ENCODE measurements at places on chromosomes 16 and 17.

DNA sequence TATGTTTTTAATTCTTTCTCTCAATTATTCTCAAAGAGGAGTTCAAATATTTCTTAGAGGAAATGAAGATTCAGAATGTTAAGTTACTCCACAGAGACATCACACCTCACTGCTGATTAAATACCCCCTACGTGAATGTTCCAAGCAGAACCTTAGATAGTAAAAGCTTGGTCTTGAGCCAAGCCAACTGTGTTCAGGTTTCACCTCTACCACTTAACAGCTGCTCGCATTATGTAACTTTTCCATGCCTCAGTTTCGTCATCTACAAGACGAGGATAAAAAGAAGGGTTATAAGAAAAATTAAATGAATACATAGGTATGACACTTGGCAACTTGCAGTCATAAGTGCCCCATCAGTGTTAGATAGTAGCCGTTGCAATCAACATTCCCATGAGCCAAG lies 356.2 kb downstream of the RBFOX1 start:
- DNase-seq = no peak

DNA sequence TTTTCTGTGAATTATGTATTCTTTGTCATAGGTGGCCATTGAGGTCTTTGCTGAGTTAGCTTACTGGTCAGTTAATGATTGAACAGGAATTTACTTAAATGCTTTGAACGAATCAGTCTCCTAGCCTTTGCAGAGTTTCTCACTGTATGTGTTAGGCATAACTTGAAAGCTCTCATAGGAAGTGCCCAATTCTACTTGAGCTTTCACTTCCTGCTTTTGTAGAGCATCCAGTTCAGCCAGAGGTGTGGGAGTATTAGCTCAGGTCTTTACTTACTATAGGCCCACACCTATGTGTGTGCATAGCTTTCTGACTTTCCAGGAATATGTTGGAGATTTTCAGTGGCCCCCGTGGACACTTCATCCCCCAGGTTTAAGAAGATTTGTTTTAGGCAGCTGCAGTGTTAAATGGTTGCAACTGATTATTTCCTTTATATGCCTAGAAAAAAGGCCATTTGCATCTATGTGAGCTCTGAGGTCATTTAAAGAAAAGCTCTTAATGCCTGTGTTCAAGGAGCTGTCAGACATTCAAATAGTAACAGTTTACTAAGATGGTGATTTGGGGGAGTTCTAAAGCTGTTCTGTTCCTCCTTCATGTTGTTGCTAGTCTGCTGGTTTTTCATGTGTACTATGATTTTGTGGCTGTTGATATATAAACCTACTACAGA lies 62.3 kb downstream of the PHKB start:
- DNase-seq = no peak

DNA sequence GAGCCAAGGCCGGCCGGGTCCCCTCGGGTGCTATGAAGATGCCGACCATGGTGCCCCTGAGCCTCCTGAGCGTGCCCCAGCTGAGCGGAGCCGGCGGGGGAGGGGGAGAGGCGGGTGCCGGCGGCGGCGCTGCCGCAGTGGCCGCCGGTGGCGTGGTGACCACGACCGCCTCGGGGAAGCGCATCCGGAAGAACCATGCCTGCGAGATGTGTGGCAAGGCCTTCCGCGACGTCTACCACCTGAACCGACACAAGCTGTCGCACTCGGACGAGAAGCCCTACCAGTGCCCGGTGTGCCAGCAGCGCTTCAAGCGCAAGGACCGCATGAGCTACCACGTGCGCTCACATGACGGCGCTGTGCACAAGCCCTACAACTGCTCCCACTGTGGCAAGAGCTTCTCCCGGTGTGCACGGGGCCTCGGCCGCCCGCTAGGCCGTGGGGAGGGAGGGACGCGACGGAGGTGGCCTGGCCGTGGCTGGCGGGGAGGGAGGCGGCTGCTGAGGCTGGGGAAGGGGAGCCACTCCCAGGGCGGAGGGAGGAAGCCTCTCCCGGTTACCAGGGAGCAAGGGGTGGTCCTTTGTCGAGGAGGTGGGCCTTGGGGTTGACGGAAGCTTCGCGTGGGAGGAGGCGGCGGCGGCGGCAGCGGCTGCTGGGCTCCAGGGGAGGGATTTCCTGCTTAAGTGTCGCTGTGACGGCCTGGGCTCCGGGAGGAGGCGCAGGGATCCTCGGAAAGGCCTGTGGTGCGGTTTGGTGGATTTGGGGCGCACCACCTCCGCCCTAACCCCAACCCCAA lies 1.3 kb downstream of the MAZ start:
- DNase-seq = peak; percentile 87

DNA sequence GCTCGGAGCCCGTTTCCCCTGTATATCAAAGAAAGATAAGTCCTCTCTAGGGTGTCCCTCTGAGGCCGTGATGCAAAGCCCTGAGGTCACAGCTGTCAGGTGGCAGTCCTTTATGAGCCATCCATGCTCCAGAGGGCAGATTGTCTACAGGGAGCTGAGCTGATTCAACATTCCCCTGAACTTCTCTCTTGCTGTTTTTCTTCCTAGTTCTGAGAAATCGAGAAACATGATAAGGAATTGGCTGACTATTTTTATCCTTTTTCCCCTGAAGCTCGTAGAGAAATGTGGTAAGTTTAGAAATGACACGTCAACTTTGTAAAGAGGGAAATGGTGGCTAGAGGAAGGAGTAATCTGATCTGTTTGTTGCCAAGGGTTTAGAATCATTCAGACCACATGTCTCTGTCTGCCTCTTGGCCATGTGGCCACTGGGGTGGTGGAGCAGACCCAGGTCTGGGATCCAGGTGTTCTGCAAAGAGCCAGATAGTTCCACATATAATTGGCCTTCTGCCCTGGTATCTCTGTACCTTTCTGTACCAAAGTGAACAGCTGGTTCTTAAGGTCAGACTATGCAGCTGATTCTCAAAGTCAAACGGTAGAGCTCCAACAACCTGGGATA lies 3.5 kb downstream of the CTNS start:
- no peak for DNase-seq

- DNase-seq = no peak
Observed at GRCh38 chr17:50348522-50349242, 2.8 kb downstream of the XYLT2 start.

GRCh38 chr17:66260688-66261087 lies 31.5 kb upstream of the APOH start:
- no peak for DNase-seq

GRCh38 chr17:81306491-81306890 lies 11.4 kb upstream of the SLC38A10 start:
- no peak for DNase-seq

- DNase-seq = no peak
Observed at GRCh38 chr16:52473096-52473495, 73.8 kb downstream of the TOX3 start.

DNA sequence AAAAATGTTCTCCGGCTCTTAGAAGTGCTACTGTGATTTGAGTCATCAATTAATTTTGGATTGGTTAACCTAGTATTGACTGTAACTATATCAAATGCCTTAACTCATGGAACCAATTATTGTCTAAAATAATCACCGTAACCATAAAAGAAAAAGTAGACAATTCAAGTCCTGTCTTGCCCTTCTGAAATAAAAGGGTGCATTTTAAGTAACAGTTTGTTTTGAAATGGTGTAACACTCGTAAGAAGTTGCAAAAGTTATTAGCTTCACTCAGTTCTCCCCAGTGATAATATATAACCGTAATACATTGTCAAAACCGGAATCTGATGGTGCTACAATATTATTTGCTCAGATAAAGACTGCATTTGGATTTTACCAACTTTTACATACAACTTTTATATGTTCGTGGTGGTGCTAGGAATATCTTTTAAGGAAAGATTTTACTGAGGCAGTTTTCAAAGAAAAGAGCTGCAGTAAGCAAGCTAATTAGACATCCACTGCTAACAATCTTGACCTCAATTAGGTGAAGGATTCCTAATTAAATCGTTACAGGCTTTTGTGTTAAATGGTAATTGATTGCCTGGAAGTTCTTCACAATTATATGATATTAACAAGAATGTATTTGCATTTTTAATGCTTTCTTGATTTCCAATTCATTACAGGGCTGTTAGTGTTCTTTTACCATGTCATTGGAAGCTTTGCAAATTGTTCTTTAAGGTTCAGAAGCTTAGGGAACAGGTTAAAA lies 413.1 kb upstream of the MON1B start:
- DNase-seq = no peak

DNA sequence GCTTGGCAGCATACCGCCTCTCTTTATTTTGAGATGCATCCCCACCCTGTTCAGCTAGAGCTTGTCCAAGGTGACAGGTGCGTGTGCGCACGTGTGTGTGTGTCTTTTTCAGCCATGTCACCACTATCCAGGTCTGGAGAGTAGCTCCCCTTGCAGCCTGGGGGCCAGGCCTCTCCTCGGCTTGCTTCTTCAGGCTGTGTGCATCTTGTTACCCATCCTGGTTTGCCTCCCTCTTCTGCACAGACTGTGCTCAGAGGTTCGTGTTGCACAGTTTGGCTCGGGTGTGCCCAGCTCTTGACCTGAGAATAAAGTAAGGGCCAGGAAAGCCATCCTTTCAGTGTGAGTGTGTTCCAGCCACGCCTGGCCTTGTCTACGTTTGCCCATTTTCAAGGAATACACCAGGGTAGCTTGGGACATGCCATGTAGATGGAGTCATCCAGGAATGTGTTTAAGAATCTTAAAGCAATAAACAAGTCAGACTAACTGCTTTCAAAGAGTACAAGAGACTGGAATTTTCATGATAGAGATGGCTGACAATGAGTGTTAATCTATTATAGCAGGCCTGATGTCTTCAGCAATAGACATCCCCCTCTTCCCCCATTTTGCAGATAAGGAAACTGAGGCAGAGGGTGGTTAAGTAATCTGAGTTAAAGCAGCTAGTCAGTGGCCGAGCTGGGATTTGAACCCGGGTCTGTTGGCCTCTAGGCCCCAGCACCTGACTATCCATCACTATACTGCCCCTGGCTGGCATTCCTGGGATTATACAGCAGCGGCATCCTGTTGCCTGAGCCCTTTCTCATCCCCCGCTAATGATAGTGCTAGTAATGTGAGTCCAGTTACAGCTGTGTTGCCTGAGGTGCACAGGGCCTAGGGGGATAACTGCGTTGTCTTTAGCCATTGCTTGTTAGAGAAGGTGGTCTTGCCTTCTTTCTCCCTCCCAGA lies 77.9 kb downstream of the KSR1 start:
- no peak for DNase-seq

GRCh38 chr17:19549746-19550623 lies 16.3 kb downstream of the SLC47A1 start:
- no peak for DNase-seq

DNA sequence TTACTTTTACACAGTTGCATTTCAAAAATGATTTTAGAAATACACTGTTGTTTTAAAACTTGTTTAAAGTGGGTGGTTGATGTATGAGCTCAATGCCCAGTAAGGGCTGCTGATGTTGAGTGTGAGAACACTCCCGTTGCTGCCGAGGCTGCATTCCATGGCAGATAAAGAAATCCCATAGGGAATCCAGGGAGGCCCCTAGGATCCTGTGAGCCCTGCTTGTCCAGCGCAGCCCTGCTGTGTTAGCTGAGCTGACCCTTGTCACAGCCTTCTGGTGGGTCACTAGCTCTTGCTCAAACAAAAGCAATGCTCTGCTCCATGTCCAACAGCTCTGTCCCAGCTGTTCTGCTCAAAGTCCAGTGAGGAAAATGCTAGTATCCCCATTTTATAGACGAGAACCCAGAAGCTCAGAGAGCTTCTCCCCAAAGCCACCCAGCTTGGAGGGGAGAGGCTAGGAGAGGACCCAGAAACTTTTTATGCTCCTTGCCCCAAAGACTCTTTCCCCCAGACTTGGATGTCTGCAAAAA lies 18.6 kb upstream of the COL1A1 start:
- DNase-seq = no peak

- no peak for DNase-seq
Observed at GRCh38 chr17:48520631-48521079, 10.2 kb downstream of the HOXB1 start.

DNA sequence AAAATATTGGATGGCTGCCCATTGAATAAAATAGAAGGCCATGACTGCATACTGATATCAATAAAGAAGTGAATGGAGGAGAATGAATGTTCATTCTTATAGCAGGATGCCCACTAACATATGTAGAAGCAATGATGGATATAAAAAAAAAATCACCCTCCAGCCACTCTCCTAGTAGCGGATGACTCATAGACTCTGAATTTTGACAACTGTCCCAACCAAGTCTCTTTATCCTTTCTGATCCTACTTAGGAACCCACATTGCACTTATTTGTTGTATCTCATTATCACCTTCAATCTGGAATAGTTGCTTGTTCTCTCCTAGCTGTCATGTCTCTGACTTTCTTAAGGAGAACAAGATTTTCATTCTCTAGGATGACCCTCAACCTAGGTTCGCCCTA lies 429.9 kb downstream of the HS3ST3B1 start:
- DNase-seq = no peak

DNA sequence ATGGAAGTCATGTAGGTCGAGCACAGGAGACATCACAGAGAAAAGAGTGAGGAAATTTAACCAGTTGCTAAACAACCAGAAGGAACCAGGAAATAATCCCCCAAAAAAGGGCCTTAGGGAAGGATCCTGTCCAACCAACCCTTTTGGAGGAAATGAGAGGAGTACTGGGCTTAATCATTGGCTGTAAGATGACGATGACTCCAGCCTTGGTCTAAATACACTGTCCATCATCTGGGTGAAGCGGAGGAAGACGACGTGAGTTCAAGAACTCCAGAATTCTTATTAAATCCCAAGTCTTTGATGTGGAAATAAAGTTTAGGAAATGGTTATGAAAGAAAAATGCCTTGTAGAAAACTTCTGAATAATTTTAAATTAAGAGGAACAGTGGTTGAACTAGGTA lies 11.5 kb upstream of the ALOX15 start:
- no peak for DNase-seq

DNA sequence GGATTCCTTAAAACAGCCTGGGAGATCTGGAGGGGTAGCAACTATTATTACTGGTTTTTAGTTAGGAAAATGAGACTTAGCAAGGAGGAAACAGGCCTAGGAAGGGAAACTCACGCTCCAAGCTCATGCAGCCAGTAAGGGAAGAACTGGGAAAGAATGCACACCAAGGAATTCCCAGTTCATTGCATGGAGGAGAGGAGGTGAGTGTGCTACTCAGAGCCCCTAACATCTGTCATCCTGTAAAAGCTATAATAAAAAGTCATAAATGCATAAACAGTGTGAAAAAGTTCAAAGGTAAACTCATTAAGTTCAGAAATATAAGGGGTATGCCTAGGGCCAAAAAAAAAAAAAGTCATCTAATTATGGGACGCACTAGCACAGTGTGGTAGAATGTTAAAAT lies 25.9 kb downstream of the TMEM98 start:
- DNase-seq = no peak

DNA sequence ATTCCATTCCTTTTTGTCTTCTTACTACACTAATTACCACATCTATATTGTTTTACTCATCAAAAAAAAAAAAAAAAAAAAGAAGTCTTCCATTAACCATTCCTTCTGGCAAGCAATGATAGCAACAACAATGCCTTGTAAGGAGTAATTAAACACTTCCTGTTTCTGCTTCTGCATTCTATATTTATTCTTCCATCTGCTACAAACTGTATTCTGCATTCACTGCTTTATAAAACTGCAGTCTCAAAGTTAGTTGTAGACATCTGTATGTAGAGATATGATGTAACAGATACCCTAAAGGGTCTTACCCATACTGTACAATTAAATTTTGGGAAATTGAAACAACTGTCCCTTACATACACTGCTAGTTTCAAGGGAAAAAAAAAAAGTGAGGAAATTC lies 28.7 kb upstream of the ABCA6 start:
- DNase-seq = no peak

- no peak for DNase-seq
Observed at GRCh38 chr17:78001182-78001581, 42.7 kb downstream of the TNRC6C start.
